ENCODE measurements at places on chromosomes 3 and 15. TPM values are rescaled to one million over a fixed set of nuclear protein-coding genes. Genes with fewer than 3 reads are reported as not detected.

The CXCR6 gene
- total RNA-seq: 53.8 TPM

The GP5 gene
- 1.3 TPM for total RNA-seq

The SLC22A14 gene
- total RNA-seq: not detected

The GOLGA6L22 gene
- total RNA-seq: not detected

The ITPR1 gene
- 64.3 TPM for total RNA-seq

The C3orf33 gene
- 0.48 TPM for total RNA-seq

The ARID3B gene
- 49.2 TPM for total RNA-seq

DNA sequence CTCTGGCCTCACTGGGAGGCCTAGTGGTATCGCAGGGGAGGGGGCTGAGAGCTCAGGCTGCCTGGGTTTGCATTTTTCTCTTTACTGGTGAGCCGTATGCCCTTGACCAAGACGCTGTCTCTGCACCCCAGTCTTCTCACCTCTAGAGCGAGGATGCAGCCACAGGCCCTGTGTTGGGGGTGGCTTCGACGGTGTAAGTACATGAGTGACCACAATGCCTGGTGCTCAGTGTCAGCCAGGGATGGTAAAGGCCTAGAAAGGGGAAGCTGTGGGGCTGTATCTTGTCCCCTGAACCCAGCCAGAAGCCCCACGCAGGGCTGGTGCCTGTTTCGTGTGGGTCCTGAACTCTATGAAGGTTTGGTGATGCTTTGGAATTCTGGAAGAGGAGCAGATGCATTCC lies 19.8 kb downstream of the SYNM start:
- peaks cover 2% of the 10 kb centered on the region for H3K27me3 ChIP-seq
- H3K4me1 ChIP-seq: no peaks in the 10 kb centered on the region
- no peak for DNase-seq
- no peak overlapping the region for H3K4me3 ChIP-seq

DNA sequence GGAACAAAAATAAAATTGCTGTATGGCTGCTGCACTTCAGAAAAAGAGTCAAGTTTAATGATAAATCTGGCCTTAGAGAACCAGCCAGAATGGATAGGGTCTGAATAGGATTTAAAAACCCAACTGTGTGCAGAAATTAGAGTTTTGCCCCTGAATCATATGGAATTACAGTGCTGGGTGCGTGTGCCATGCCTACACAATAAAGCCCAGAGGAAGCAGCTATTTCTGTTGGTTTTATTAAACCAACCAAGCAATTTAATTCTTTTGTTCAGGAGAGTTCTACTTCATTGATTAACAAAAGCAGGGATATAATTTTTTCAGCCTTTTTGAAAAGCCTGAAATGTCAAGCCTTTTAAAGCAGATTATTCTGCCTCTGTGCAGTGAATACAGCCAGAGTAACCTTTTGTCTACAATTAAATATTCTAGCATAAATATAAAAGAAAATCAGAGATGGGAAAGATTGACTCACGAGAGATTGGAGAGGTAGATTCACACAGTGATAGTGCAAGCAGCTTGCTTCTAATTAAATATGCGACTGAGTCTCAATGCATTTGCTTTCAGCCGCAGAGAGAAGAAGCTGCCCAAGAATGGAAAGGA lies 66.7 kb upstream of the DNAJC19 start:
- no peak overlapping the region for H3K27ac ChIP-seq
- no peaks in the 10 kb centered on the region for H3K36me3 ChIP-seq
- no peak overlapping the region for H3K4me3 ChIP-seq
- no peak for DNase-seq
- H3K27me3 ChIP-seq: no peaks in the 10 kb centered on the region

- peaks cover 18% of the 10 kb centered on the region for H3K4me1 ChIP-seq
- H3K4me3 ChIP-seq: no peak overlapping the region
- H3K27ac ChIP-seq: no peak overlapping the region
- DNase-seq: no peak
Observed at GRCh38 chr3:194574639-194575483, 58.4 kb downstream of the TMEM44 start.

DNA sequence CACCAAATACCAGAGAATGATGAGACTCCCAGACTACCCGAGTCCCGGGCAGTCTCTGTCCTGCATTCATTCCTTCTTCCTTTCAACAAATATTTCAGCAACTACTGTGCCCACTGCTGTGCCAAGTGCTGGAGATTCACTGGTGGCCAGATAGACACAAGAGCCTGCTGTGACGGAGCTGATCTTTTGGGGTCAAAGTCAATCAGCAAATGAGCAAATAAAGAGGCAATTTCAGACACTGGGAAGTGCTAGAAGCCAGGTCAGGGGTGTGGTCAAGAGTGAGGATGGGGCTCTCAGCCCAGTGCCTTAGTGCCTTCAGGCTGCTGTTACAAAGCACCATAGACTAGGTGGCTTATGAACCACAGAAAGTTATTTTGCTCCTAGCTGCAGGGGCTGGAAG lies 104.9 kb upstream of the IQSEC1 start:
- H3K4me3 ChIP-seq: no peak overlapping the region
- H3K36me3 ChIP-seq: peaks cover 2% of the 10 kb centered on the region
- peaks cover 5% of the 10 kb centered on the region for H3K27me3 ChIP-seq
- no peak for DNase-seq

- no peaks in the 10 kb centered on the region for H3K27me3 ChIP-seq
- DNase-seq: no peak
Observed at GRCh38 chr3:74119221-74119620, 494.5 kb upstream of the PDZRN3 start.

GRCh38 chr15:66593219-66593780 lies 27.5 kb upstream of the LCTL start:
- H3K27ac ChIP-seq: no peak overlapping the region
- H3K4me1 ChIP-seq: peaks cover 4% of the 10 kb centered on the region
- peaks cover 5% of the 10 kb centered on the region for H3K27me3 ChIP-seq

DNA sequence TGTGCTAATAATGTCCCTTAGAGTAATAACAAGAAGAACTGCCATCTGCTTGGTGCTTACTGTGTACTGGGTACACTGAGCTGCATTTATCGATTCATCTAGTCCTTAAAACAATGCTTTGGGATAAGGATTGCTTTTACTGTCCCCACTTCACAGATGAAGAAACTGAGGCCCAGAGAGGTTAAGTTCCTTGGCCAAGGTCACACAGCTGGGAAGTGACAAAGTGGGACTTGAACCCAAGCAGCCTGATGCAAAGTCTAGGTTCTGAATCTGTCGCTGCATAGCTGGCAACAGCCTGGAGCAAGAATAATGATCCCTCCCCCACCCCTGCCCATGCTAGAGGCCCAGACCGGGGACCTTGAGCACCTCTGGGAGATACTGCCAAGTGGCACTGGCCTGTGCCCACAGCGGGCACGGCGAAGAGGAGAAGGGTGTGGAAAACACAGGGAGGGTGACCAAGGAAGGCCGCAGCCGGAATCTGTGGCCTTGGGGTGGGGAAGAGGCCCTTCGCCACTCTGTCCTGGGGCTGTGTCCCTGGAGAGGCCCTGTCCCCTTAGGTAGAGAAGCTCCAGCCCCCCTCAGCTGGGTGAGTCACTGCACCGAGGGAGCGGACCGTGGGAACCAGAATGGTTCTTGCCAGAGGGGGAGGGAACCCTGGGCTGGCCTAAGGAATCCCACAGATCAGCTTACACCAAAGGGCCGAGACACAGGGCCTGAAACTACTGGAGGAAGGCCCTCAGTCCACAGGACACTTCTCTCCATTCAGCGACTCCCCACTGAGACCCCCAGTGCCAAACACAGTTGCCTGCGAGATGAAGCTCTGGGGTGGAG lies 3.5 kb downstream of the PLXND1 start:
- no peak for DNase-seq
- no peak overlapping the region for H3K27ac ChIP-seq
- peaks cover 2% of the 10 kb centered on the region for H3K36me3 ChIP-seq
- peaks cover 67% of the 10 kb centered on the region for H3K27me3 ChIP-seq

GRCh38 chr3:191987831-191988350 lies 526.9 kb downstream of the PYDC2 start:
- H3K4me1 ChIP-seq: no peaks in the 10 kb centered on the region
- no peak overlapping the region for H3K27ac ChIP-seq
- DNase-seq: no peak
- no peak overlapping the region for H3K4me3 ChIP-seq

- H3K27ac ChIP-seq: no peak overlapping the region
- H3K27me3 ChIP-seq: peaks cover 3% of the 10 kb centered on the region
- DNase-seq: no peak
- no peaks in the 10 kb centered on the region for H3K4me1 ChIP-seq
- no peak overlapping the region for H3K4me3 ChIP-seq
Observed at GRCh38 chr3:126547721-126548120, 11.0 kb downstream of the C3orf22 start.

GRCh38 chr3:9899289-9899791 lies 3.3 kb upstream of the IL17RE start:
- peaks cover 41% of the 10 kb centered on the region for H3K4me1 ChIP-seq
- H3K4me3 ChIP-seq: no peak overlapping the region
- no peak overlapping the region for H3K27ac ChIP-seq
- DNase-seq: no peak

DNA sequence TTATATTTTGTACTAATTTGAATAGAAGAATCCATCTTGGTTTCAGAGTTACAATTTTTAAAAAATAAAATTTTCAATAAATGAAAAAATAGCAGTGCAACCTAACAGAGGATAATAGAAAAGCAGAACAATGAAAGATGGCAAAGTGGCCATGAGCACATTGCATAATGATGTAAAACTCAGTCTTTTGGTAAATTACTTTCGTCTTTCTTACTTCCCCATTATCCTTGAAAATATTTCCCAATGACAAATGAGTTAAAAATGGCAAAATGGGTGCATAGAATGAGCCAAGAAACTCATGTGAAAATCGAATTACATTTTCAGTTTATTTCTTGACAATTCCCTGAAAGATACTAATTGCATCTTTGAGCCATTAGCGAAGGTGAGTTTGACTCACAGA lies 236.4 kb downstream of the CDIN1 start:
- H3K27ac ChIP-seq: no peak overlapping the region
- no peaks in the 10 kb centered on the region for H3K36me3 ChIP-seq
- no peak for DNase-seq
- H3K4me1 ChIP-seq: no peaks in the 10 kb centered on the region

DNA sequence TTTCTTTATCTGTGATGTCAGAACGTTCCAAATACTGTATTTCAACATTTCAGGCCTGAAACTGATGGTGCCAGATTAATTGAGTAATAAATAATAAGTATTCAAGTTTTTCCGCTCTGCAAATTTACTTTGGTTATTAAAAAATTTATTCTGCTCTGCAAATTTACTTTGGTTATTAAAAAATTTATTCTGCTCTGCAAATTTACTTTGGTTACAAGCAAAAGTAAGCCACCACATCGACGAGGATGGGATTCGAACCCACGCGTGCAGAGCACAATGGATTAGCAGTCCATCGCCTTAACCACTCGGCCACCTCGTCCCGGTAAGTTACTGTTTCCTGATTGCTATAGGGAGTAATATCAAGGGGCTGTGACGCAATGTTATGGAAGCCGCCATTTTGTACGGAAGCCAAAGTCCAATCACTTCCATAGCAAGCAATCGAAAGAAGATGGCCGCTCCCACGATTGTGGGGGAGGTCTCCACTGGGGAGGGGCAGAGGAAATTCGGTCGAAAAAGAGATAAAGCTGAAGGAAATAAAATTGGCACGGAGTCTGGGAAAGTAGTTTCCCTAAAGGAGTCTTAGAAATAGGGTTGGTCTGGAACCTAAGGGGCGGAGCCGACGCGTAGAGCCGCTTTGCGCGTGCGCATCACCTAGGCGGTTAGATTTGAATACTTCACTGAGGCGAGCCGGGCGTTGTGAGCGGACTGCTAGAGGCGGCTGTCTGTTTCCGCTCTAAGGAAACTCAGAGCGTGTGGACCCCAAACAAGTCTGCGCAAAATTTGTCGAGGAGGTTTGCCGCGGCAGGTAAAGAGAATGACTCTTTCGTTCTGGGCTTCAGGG lies at the start of gene KNL1:
Gene KNL1 (plus strand): TSS at position 662 of the 841 bp plus-strand sequence. CDS start 8,683 bp downstream, outside the sequence.
- DNase-seq: peak; percentile 94
- H3K4me3 ChIP-seq: peak within 1 kb of the TSS; percentile 83
- H3K36me3 ChIP-seq: peaks cover 3% of the 10 kb centered on the region
- peak within 1 kb of the TSS; percentile 96 for H3K27ac ChIP-seq

GRCh38 chr3:50749822-50750221 lies 75.1 kb downstream of the DOCK3 start:
- DNase-seq: no peak
- no peak overlapping the region for H3K4me3 ChIP-seq
- no peak overlapping the region for H3K27ac ChIP-seq
- no peaks in the 10 kb centered on the region for H3K27me3 ChIP-seq

GRCh38 chr3:179174898-179175297 lies 26.7 kb downstream of the PIK3CA start:
- no peak overlapping the region for H3K27ac ChIP-seq
- H3K27me3 ChIP-seq: no peaks in the 10 kb centered on the region
- no peak for DNase-seq
- H3K4me3 ChIP-seq: no peak overlapping the region

DNA sequence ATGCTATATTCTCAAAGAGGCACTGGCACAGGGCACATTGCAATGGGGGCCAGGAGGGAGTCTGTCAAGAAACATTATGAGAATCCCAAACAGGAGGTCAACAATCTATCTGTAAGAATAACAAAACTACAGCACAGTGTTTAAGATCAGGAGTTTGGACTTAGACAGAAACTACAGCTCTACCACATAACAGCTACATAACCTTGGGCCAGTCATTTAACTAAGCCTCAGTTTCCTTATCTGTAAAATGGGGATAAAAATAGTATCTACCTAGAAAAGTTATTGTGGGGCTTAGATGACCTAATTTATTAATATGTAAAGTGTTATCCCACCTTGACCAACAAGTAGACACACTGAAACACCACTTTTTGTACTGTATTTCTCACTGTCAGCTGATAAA lies 9.9 kb downstream of the B4GALT4 start:
- H3K27me3 ChIP-seq: no peaks in the 10 kb centered on the region
- H3K4me3 ChIP-seq: no peak overlapping the region
- no peak for DNase-seq
- H3K27ac ChIP-seq: no peak overlapping the region
- peaks cover 65% of the 10 kb centered on the region for H3K36me3 ChIP-seq
- peaks cover 12% of the 10 kb centered on the region for H3K4me1 ChIP-seq

DNA sequence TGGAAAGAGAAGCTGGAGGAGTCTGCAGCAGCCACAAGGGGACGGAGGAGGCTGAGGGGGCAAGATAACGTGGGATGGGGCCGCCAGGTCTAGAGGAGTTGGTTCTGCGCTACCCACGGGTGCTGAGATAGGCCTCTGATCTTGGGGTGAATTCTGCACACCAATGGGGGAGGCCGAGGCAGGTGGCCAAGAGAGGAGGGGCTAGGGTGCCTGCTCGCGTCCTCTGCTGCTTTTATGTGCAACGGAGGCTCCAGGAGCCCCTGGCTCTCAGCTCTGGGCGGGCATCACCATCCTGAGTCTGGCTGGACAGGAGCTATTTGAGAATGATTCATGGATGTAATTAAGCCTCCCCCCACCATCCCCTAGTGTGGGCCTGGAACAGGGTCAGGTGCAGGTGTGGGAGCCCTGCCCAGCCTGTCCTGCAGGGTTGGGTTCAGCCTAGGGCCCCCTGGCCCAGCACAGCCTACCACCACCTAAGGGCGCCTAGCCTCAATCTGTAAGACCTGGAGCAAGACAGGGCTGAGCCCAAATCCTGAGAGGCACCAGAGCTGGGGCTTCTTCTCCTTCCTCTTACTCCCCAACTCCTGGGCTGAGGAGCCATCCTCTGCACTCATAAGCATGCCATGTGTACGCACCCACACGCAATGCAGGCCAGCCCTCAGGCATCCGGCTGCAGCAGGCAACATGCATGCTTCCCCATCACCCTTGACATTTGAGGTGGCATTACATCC lies 32.3 kb upstream of the SEMA3F start:
- no peak overlapping the region for H3K27ac ChIP-seq
- H3K36me3 ChIP-seq: peaks cover 20% of the 10 kb centered on the region
- no peaks in the 10 kb centered on the region for H3K4me1 ChIP-seq
- H3K27me3 ChIP-seq: no peaks in the 10 kb centered on the region
- DNase-seq: no peak
- H3K4me3 ChIP-seq: no peak overlapping the region
